Activated CD4-positive, alpha-beta T cell treated with anti-CD3 and anti-CD28 coated beads, Interleukin-2, amount 10 ng/mL, durations not matched to agents 24 days and 14 days (primary cell): ENCODE measurements at places on chromosomes 13 and 19. TPM values are rescaled to one million over a fixed set of nuclear protein-coding genes. Genes with fewer than 3 reads are reported as not detected.

ZNF610 gene
- 0.12 and 0.85 TPM in 2 replicates for total RNA-seq

NFIX gene
- total RNA-seq = 8.3 and 10.4 TPM in 2 replicates

SGCG gene
- not detected in 2 replicates for total RNA-seq

FCER2 gene
- not detected in 2 replicates for total RNA-seq

ATP4A gene
- total RNA-seq = not detected in 2 replicates

DACT3 gene
- total RNA-seq = 3.2 and 3.7 TPM in 2 replicates

ZNF549 gene
- 4.0 and 4.9 TPM in 2 replicates for total RNA-seq

TINCR gene
- total RNA-seq = 0.33 and 0.52 TPM in 2 replicates

MRI1 gene
- 42.9 and 46.7 TPM in 2 replicates for total RNA-seq

GRCh38 chr13:50912851-50913250 lies 3.3 kb downstream of the RNASEH2B start:
- no peak for DNase-seq

GRCh38 chr13:113951246-113951999 lies 22.5 kb downstream of the C13orf46 start:
- DNase-seq = peak; percentile 84

GRCh38 chr19:48632692-48633147 lies 4.5 kb downstream of the DBP start:
- peak; percentile 61 for DNase-seq

DNA sequence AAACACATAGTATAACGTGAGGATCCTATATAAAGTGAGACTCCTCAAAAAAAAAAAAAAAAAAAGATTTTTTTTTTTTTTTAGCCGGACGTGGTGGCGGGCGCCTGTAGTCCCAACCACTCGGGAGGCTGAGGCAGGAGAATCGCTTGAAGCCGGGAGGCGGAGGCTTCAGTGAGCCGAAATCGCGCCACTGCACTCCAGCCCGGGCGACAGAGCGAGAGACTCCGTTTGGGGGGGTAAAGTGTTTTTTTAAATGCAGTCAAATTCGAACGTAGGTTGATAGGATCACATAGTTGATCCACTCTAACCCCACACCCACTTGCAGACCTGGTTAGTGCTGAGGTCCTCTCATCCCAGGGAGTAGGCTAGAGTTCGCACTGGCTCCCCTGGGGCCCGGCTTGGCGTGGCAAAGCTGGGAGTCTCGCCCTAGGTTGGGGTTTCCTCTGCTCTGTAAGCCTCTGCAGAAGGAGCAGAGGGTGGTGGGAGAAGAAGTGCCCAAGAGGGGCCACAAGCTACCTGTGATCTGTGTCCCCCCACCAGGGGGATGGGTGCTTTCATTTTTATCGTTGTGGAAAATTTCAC lies 6.5 kb downstream of the RNF225 start:
- DNase-seq = peak; percentile 72

DNA sequence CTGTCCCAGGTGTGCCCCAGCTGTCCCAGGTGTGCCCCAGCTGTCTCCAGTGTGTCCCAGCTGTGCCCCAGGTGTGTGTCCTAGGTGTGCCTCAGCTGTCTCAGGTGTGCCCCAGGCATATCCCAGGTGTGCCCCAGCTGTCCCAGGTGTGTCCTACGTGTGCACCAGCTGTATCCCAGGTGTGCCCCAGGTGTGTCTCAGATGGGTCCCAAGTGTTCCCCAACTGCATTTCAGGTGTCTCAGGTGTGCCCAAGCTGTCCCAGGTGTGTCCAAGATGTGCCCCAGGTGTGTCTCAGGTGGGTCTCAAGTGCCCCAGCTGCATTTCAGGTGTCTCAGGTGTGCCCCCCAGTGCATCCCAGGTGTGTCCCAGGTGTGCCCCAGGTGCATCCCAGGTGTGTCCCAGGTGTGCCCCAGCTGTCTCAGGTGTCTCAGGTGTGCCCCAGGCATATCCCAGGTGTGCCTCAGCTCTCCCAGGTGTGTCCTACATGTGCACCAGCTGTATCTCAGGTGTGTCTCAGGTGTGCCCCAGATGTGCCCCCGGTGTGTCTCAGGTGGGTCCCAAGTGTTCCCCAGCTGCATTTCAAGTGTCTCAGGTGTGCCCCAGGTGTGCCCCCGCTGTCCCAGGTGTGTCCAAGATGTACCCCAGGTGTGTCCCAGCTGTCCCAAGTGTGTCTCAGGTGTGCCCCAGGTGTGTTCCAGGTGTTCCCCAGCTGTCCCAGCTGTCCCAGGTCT lies 1.3 kb upstream of the GRK1 start:
- DNase-seq = no peak

GRCh38 chr19:5451494-5451893 lies 3.7 kb upstream of the ZNRF4 start:
- no peak for DNase-seq

DNA sequence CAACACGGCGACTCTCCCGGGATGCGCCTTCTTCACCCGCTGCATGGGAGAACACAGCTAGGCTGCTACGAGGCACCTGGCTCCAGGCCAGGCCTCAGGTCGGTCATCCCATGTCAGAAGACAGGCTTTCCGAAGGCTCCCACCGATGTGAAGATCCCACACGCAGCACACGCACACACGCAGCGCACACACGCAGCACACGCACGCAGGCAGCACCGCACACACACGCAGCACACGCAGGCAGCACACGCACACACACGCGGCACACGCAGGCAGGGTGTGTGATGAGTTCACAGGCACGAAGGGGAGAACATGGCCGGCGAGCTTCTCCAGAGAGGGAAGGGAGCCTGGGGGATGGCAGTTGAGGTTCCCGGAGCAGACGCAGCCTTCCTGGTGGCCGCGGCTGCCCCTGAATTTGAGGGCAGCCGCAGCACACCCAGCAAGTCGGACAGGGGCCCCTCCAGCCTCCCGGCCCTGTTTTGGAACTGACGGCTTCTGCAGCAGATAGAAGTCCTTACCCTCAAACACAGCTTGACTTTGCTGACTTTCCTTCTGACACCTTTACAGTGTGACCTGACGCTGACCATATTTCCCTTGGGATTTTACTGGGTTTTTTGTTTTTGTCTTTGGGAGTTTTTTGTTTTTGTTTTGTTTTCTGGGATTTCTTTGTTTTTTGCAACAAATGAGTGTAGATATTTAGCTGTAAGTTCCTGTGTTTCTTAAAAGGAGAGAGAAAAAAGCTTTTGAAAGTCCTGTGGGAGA lies 55.9 kb downstream of the RASA3 start:
- no peak for DNase-seq

GRCh38 chr13:20127262-20127561 lies 33.6 kb downstream of the GJA3 start:
- DNase-seq = no peak

DNA sequence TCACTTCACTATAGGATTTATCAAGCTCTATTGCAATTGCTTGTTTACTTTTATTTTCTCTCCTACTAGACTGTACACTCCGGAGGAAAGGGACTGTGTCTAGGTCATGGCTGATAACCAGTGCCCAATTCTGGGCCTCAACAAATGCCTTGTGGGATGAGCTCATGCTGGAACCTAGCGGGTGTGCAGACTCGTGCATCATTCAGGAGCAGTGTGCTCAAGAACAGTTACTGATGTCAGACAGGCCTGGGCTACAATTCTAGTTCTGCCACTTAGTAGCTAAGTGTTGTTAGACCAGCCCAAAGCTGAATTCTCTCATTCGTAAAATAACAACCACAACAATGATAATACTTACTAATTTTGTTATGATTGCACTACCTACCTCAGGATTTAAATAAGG lies 95.4 kb downstream of the CYSLTR2 start:
- no peak for DNase-seq

- DNase-seq = no peak
Measured at GRCh38 chr13:75421133-75421532, 60.8 kb downstream of the TBC1D4 start.

DNA sequence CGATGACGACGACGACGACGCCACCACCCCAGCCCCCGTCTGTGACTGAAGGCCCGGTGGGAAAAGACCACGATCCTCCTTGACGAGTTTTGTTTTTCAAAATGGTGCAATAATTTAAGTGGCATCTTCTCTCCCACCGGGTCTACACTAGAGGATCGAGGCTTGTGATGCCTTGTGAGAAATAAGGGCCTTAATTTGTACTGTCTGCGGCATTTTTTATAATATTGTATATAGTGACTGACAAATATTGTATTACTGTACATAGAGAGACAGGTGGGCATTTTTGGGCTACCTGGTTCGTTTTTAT lies 2.5 kb downstream of the KLF2 start:
- DNase-seq = no peak

DNA sequence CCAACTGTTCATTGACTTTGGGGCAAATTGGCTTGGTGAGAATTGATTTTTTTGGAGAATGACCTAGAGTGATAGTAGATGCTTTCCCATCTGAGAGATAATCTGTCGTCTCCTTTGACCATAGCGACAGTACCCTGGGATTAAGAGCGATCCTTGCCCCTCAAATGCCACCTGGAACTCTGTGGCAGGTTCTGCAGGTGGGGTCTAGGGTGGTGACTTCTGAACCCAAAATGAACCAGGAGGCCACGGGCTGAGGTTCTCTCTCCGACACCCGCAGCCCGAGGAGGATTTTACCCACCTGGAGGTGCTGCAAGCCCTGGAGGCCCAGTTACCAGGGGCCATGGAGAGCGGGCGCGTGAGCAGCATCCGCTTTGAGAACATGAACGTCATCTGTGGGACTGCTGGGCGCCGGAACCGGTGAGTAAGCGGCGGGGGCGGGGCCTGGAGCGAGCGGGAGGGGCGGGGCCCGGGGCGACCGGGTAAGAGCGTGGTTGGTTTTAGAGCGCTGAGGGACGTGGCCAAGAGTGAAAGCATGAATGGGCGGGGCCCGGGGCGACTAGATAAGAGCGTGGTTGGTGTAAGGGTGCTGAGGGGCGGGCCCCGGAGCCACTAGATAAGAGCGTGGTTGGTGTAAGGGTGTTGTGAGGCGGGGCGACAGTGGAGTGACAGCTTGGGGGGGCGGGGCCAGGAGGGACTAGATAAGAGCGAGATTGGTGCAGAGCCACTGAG lies 8.6 kb downstream of the C19orf81 start:
- DNase-seq = peak; percentile 90

- peak; percentile 95 for DNase-seq
Measured at GRCh38 chr19:862581-863314, 3.3 kb downstream of the CFD start.

DNA sequence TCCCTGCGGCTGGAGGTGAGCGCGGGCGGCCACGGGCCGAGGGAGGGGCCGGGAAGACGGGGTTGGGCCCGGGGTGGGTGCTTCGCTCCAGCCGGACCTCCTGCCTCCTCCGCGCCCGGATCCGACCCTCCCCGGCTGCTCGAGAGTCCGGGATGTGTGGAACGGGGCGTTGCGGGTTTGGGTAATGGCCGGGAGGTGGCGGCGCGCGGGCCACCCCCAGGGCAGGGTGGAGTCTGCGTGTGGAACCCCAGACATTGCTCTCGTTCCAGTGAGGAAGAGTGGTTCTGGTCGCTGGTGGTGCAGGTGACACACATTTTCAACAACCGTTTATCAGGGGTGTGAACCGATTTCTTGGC lies 38.8 kb downstream of the ARHGEF7 start:
- DNase-seq = no peak

DNA sequence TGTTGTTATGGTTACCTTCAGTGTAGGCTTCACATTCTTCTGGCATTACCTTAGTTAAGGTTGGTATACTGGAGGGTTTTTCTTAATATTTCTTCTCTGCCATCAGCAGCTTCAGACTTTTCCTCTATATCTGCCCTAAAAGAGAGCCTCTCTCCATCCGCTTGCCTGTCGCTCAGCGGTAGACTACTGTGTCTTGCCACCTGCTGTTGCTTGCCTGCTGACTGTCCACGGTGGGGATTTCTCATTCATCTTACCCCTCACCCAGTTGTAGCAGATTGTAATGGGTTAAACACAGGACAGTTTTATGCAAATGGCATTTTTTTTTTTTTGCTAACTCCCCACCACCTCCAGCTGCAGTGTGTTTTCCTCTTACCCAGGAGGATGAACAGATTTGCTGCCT lies 577.2 kb downstream of the SLITRK5 start:
- DNase-seq = no peak

- DNase-seq = no peak
Measured at GRCh38 chr19:41421314-41421713, 5.9 kb downstream of the B3GNT8 start.

GRCh38 chr13:50989476-50989875 lies 79.9 kb downstream of the RNASEH2B start:
- no peak for DNase-seq

DNA sequence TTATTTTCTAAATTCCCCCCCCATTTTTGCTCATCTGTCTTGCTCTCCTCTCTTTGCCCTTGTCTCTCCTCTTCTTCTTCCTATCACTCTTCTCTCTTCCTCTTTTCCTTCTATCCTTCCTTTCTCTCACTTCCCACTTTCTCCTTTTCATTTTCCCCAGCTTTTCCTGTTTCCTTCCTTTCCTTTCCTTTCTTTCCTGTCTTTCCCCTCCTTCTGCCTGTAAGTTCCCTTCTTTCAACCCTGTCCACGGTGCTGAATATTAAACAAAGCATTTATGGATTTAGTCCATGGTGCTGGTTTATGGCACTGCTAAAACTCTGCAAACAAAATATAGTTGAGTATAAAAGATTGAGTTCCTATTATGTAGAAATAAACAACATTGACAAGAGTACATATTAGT lies 27.6 kb downstream of the SCEL start:
- no peak for DNase-seq

DNA sequence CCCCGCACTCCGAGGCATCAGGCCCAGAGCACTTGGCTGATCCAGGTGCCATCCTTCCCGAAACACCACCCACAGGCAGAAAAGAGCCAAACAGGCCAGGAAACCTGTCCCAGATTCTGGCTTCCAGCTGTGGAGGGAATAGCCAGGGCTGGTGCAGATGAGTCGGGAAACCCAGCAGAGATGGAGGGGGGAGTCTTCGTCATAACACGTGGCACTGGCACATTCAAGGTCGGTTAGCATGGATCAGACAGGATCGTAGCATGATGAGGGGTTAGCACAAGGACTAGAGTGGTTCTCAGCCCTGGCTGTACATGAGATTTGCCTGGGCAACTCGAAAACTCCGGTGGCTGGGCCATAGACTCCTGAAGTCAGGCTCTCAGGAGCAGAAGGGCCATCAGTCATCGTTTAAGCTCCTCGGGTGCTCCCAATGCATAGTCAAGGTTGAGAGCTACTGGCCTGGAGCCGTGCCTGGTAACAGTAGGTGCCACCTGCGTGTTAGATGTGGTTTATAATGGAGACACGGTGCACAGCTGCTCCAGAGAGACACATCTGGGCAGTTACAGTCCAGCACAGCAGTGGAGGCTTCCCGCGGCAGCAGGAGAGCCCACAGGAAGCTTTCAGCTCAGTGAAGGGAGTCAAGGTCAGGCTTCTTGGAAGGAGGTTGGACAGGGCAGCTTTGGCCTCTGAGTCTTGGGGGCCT lies 6.3 kb downstream of the CYTH2 start:
- DNase-seq = no peak

DNA sequence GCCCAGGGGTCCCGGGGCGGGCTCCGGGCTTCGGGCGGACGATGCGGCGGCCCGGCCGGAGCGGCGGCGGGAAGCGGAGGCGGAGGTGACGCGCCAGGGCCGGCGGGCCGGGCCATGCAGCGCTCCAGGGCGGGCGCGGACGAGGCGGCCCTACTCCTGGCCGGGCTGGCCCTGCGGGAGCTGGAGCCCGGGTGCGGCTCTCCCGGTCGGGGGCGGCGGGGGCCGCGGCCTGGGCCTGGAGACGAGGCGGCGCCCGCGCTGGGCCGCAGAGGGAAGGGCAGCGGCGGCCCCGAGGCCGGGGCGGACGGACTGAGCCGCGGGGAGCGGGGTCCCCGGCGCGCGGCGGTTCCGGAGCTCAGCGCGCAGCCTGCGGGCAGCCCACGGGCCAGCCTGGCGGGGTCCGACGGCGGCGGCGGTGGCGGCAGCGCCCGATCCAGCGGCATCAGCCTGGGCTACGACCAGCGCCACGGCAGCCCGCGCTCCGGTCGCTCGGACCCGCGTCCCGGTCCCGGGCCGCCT lies 362 bp downstream of the WTIP start:
- no peak for DNase-seq
